ENCODE measurements at places on chromosomes 5 and 9.

- DNase-seq, result no peak
These were observed 937 bp upstream of the CD180 start for GRCh38 chr5:67197536-67197935.

DNA sequence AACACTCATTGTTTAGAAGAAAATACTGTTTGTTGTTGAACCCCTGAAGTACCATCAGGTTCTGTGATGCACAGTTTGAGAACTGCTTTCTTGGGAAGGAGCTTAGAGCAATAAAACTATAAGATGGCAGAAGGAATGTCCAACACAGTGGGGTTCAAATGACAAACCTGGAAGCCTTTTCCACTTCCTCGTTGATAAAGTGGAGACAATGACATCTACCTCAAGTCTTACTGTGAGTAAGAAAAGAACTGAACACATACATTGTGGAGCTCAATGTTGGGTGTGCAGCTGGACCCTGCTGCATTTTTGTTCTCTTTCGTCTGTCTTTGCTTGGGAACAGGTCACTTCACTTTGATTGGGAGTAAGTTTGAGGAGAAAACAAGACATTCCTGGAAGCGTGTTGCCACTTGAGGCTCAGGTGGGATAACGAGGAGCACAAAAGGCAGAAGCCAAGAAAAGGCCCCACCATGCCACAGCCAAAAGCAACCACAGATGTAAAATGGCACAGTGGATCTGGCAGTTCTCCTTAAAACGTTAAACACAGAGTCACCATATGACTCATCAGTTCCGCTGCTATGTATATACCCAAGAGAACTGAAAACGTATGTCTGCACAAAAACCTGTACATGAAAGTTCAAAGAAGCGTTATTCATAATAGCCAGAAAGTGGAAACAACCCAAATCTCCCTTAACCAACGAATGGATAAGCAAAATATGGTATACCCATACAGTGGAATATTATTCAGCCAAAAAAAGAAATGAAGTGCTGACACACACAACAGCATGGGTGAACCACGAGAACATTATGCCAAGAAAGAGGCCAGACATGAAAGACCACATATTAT, 42.9 kb upstream of the SUB1 start:
- DNase-seq, result no peak

DNA sequence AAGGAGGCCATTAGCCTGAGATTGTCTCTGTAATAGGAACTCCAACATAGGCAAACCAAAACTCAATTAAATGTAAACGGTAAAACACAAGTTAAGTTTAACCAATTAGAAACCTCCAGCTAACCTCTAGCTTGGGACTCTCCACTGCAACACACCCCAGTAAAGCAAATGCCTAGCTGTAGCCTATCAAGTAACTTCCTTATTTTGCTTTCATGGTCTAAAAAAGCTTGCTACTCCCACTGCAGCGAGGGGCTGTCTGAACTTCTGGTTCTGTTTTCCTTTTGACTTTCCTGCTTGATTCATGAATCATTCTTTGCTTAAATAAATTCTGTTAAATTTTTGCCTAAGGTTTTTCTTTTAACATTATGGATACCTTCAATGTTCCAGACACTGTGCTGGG, 24.4 kb upstream of the C5orf46 start:
- DNase-seq, result no peak

- no peak for DNase-seq
These were observed 88.2 kb upstream of the ANKRD55 start for GRCh38 chr5:56321236-56321881.

- no peak for DNase-seq
These were observed 104.1 kb upstream of the TUT7 start for GRCh38 chr9:86458191-86458855.

DNA sequence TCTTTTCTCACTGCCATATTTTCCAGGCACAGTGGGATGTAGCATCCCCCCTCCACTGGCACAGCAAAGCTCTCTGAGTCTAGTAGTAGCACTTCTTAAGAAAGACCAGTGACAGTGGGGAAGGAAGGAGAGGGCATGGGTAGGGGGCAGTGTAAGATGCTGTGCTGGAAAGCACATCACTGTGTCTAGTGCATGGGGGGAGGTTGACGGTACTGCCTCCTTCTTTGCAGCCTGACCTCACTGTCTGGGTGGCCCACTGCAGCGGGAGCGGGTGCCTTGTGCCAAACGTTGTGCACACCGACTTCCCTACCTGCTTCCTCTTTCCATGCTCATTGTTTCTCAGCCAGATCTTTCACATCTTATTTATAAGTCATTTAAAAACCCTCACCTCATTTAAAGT, 91.8 kb downstream of the PDE8B start:
- DNase-seq, result no peak
